ENCODE measurements at places on chromosomes 3 and 15.

DNA sequence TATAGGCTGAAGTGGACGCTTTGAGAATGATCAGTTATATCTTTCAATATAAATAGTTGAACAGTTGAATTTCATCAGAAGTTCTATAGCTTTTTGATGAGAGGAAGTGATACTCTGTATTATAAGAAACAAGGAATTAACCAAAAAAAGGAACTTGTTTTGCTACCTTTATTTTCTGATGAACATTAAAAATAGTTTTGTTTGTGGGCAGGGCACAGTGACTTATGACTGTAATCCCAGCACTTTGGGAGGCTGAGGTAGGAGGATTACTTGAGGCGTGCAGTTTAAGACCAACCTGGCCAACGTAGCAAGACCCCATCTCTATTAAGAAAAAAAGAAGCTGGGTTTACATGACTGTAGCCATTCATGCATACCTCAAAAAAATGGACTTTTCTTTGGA, 16.7 kb downstream of the BLOC1S6 start:
- no peak for DNase-seq

- no peak for DNase-seq
Observed at GRCh38 chr3:127740136-127740915, 67.6 kb downstream of the ABTB1 start.

DNA sequence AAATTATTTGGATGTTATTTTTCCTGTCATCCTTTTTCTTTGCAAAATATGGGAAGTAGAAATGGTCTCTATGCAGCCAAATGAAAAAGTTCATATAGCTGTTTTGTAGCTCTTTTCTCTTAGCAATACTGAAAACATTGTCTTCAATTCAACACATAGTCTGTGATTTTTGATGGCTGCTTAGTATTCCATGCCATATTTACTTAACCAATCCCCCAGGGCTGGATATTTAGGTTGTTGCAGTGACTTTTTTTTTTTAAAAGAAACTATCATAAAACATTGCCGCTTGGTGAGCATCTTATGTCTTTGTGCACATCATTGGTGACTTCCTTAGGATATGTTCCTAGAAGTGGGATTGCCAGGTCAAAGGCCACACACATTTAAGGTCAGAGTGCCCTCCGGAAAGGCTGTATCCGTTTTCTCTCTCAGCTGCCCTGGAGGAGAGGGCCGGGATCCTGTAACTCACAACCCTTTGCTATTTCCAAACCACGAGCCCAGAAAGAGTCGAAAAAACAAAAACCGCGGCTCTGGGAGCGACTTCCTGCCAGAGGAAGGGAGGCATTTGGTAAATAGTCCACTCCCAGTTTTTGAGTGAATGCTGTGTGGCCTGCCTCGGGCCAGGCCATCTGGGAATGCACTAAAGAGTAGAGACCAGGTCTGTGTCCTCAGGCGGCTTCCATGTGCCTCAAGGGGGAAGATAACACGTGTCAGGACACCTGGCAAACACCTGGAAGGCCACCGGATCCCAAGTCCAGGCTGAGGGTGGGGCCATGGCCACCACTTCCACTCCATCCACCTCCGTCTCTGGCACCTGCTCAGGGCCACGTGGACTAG, 41.9 kb downstream of the SMAD6 start:
- DNase-seq = no peak

- no peak for DNase-seq
Observed at GRCh38 chr3:50483374-50483773, 20.1 kb downstream of the CACNA2D2 start.

GRCh38 chr15:63236272-63236671, 41.1 kb upstream of the APH1B start:
- DNase-seq = no peak

DNA sequence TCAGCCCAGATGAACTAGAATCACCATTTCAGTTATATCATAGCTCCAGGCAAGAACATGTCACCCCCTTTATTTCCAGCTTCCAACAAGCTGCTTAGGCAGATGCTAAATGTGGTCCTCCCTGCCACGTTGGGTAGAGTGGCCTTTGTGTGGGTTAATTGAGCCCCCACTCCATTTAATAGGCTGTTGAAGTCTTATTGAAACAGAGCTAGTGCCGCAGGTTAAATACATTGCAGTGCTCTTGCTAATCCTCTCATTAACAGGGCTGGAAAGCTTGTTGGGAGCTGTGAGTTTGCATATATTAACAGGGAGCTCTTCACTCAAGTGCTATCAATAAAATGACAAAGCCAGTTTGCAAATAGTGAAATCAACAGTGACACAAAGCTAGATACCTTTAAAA, 248.4 kb upstream of the CMC1 start:
- no peak for DNase-seq

DNA sequence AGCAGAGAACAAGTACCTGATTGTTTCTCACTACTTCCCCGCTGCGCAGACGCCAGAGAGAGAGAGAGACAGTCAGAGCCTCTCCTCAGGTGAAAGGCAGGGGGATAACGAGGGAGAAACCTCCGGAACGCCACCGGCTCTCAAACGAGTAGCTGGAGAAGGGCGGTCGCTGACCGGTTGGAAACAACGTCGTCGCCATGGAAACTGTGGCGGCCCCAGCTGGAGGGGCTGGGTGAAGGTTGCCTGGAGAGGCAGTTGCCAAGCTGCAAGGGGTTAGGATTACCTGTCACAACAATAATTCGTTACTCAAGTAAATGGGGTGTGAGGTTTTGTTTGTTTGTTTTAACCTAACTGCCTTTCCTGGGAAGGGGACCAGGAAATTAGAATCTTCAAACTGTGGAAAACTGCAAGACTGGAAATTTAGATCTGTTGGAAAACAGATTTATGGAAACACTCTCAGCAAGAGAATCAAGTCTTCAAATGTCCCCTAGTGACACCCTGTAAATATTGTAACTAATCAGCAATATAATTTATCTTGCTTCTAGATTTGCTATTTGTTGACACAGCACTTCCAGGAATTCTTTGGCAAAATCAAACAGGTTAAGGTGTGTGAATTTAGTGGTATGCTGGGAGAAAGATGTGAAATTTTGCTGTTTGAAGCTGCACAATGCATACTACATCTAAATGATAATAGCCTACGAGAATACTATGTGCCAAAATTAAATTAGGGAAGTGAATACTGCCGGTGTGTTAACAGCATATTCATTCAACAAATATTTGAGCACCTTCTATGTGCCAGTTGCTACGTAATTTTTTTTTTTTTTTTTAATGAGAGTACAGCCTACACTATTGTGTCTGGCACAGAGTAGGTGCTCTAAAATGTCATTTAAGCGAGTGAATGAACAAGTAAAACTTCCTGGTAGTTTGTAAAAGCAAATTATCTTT, at the start of gene DNAH12:
TSS of gene DNAH12 (minus strand) at position 164 of the 945 bp plus-strand sequence. CDS start 1,474 bp downstream, outside the sequence.
- DNase-seq = no peak

DNA sequence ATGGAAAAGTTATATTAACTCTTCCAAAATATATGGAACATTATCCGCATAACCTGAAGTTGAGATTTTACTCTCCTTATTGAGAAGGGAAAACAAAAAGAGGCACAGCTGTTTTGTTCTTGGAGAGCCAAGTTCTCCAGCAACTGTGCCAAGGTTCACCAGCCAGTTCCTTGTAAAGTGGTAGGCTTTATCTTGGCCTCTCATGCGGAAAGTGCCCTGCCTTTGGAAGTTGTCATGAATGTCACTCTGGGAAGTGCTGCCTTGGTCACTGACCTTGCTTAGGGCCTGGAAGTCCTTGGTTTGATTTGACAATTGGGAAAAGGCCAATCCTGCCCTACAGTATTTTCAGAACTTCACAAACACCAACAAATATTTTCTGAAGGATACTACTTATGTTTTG, 44.2 kb upstream of the THRB start:
- DNase-seq = peak; percentile 2

GRCh38 chr3:188788621-188789081, 383.1 kb upstream of the TPRG1 start:
- no peak for DNase-seq

DNA sequence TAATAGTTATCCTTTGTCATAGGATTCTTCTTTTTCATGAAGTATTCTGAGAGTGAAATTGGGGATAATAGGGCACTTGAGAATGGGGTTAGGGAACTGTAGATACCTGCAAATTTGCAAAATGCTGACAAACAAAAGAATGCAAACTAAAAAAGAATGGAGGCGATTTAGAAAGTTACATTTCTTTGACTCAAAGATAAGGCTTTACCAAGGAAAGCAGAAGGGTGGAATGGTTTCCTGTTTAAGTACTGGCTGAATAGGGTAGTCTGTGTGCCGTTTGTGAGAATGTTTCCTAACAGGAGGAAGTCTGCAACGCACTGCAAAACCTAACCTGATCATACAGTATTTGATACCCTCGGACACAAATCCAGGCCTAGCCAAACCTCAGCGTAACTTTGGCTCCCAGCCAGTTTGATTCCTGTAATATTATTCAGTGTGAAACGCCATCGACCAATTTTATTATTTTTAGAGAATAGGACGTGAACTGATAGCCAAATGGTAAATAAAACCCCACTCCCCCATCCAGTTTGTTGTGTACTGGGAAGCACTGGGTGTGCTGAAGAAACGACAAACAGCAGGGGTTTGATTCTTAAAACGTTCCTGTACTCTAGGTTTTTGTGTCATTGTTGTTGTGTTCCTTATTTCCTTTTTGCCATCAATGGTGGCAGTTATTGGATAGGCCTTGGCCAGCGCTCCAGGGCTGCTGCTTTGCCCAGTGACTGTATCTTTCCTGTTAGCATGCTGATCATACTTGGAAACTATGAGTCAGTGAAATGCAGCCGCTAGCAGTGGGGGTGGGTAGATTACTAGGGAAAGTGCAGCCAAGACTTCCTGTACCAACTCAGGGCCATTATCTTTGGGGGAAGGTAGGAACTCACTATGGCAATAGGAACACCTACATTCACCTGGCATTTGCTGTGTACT, 148.0 kb upstream of the TBL1XR1 start:
- DNase-seq = peak; percentile 27

- DNase-seq = no peak
Observed at GRCh38 chr3:158780766-158781165, 21.1 kb upstream of the MFSD1 start.

DNA sequence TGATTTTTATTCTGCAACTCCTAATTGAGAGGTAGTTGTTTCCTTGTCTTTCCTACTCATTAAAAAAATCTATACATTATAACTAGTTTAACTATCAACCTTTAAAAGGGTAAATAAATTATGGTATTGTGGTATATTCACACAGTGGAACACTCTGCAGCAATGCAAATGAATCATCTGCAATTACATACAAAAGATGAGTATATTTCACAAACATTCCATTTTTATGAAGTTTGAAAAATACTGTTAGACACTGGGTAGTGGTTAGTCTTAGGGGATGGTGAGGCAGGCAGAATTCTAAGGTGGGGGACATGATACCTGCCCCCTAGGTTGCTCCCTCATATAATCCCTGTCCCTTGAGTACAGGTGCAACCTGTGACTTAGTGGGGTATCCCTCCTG, 44.0 kb upstream of the MAGI1 start:
- DNase-seq = no peak

DNA sequence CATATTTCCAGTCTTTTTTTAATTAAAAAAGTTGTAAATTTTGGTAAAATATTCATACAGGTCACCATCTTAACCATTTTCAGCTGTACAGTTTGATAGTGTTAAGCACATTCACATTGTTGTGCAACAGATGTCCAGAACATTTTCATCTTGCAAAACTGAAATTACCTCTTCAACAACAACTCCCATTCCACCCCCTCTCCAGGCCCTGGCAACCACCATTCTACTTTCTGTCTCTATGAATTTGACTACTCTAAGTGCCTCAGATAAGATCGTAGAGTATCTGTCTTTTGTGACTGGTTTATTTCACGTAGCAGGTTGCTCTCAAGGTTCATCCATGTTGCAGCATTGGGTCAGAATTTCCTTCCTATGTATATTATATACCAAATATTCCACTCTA, 76.0 kb downstream of the SLCO3A1 start:
- no peak for DNase-seq

GRCh38 chr3:46898321-46899150, 21.0 kb downstream of the PTH1R start:
- peak; percentile 21 for DNase-seq
